CD4-positive, alpha-beta T cell treated with Interleukin-4 for 1 hour (primary cell): ENCODE measurements at places on chromosomes 2 and 18.

DNA sequence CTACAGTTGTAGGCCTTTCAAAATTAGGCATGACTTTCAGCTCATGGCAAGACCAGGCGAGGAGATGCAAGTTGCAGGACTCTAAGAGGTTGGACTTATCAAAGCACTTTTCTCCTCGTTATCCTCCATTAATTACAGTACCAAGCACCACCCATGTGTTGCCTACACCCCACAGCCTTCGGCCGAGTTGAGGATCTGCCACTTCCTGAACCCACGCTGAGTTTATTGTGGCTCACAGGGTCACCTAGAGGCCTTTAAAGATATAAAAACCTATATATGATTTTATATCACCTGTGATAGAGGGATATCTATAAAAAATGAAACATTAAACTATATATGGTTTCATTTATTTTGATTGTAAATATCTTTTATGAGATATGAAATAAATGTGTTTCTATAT is 2.6 kb downstream of the UGT1A10 start:
- DNase-seq: no peak

DNA sequence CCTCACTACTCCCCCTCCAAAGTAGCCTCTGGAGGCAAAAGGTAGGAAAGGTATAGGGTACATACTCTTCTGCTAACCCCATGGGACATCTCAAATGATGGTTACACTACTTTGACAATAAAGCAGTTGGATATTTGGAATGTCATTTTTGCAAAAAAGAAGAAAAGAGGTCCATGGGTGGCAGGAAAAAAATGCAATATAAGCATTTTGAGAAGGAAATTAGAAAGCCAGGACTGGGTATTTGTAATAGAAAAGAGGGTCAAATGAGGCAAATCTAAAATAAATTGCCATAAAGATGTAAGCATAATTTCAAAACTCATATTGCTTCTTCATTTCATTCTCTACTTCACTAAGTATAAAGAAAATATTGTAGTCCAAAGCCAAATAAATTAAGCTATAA is 280.2 kb downstream of the NOL4 start:
- DNase-seq: no peak

DNA sequence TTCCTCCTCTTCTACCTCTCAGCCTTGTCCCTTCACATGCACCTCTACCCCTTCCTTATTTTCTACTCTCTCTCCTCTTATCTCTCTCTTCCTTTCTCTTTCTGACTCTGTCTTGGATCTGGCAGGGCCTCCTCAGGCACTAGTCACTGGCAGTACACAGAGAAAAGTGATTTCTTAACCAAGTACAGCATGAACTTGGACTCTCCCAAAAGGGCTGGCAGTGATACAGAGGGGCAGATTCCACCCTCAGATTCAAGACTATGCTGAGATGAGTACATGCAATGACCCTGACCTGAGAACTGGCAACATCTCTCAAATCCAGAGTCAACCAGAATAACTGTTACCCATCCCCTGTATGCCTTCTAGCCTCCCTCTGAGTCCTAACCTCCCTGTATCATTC is 4.3 kb downstream of the AOX1 start:
- DNase-seq: no peak

- DNase-seq: no peak
These were observed 74.9 kb downstream of the ATP8B1 start for GRCh38 chr18:57727952-57728807.

GRCh38 chr18:25503567-25504081 is 151.7 kb upstream of the ZNF521 start:
- no peak for DNase-seq

DNA sequence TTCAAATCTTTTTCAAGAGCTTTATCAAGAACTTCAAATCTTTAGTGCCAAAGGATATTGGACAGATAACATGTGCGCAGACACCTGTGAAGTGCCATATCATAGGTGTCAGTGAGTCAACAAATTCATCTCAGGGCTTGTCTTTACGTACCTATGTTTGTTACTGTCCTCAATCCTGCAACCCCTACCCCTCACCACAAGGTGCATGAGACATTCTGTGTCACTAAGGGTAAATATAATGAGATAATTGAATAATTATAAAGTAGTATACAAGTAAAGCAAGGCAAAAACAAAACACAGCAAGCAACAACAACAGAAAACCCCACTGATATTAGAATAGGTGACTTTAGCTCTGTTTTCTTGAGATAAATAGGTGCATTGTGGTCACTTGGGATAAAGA is 1495.8 kb upstream of the TMEFF2 start:
- DNase-seq: no peak

DNA sequence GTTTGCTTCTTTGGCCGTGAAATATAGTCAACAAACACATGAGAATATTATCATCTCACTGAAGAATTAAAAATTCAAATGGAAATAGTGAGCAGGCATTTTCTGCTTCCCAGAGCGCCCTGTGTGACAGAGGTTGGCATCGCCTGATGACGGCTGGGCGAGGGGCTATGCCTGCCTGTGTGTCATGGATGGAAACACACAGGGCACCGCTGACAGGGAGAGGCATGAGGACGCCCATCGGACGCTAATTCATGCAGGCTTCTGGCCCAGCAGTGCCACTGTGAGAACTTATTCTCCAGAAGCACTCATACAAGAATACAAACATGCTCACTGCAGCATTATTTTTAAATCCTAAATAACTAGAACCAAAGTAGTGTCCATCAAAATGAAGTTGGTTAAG is 61.4 kb upstream of the OTOS start:
- DNase-seq: no peak
